ENCODE measurements at places on chromosomes 2 and 18.

DNA sequence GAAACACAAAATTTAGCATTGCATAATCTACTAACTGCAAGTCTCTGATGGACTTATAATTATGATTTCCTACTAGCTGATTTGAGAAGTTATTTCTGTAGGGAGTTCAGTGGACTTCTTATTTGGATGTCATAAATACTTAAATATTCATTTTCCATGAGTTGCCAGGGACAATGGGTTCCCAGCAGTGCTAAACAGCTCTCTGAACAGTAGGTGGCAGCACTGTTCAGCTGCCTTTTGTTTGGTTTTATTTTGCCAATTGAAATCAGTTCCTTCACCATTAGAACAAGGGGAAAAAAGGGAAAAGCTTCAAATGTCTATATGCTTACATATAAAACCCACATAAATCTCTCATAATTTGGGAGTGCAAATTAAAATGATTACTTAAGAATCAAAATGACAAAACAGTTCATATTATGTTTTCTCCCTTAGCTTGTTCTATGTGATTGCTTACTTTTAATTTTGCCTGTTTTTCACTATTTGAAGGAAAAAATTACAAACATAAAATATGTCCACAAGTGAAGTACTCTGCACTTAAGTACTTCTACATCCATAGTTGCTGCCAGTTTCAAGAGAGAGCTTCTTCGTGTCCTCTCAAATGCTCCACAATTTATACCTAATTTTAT is 898.9 kb downstream of the CPS1 start:
- DNase-seq: no peak

DNA sequence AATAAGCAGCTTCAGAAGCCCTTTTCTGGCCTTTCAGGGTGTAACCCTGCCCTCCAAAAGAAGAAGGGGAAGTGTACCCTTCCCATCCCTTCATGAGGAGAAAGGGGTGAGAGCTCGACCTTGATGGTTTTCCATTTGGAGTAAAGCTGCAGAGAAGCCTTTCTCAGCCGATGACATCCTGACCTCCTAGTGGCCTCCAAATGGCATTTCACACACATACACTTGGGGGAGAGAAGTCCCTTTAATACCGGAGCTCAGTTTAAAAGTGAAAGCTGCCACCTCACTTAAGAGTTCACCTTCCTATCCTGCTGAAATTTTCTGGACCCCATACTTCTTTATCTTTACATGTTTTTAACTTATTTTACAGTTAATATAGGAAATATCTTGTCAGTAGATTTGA is 716.7 kb downstream of the DCDC2C start:
- no peak for DNase-seq

- no peak for DNase-seq
Observed at GRCh38 chr2:17877811-17878280, 621 bp upstream of the KCNS3 start.

- DNase-seq: no peak
Observed at GRCh38 chr2:216221811-216222210, 112.7 kb downstream of the XRCC5 start.

DNA sequence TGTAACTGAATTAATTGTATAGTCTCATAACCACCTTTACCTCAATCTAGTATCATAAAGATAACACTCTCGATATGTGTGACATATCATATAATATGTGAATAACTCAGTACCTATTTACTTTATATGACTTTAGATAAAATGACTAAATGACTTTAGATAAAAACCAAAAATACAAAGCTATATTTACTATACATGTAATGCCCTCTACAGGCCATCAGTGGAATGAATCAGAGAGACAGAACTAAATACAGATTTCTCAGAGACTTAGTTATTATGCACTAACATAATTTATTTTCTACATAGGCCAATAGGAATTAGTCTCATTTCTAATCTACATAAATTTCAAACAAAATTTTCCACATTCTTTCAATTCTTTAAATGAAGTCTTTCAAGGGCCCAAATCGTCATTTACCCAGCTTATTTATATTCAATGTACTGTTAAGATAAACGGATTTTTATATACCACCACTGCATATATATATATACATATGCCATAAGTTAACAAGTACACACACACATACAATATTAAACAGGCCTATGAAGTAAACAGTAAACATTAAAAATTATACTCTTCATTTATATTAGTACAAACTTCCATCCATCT is 219.9 kb downstream of the EXOC6B start:
- DNase-seq: no peak

DNA sequence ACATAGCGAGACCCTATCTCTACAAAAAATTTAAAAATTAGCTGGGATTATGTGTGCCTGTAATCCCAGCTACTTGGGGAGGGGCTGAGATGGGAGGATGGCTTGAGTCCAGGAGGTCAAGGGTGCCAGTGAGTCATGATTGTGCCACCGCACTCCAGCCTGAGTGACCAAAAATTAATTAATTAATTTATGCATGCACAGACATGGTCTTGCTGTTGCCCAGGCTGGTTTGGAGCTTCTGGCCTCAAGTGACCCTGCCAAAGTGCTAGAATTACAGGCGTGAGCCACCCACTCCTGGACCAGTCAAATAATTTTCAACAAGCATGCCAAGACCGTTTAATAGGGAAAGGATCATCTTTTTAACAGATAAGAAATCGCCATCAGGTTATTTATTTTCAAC is 57.7 kb upstream of the TFCP2L1 start:
- no peak for DNase-seq

DNA sequence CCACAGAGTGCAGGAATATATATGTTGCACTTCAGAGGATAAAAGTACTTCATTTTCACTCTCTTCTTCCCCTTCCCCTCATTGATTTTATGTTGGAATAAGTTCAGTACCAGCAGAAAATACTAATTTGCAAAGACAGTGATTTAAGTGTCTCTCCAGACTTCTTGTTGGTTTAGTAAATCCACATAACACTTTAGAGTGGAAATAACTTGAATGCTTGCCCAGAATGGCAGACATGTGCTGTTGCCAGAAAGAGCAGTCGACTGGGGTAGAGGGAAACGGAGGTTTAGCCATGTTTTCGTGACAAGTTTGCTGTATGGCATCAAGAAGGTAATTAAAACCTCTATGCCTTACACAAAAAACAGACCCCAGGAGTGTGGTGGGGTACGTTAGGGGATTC is 246.0 kb upstream of the CXCR4 start:
- no peak for DNase-seq

DNA sequence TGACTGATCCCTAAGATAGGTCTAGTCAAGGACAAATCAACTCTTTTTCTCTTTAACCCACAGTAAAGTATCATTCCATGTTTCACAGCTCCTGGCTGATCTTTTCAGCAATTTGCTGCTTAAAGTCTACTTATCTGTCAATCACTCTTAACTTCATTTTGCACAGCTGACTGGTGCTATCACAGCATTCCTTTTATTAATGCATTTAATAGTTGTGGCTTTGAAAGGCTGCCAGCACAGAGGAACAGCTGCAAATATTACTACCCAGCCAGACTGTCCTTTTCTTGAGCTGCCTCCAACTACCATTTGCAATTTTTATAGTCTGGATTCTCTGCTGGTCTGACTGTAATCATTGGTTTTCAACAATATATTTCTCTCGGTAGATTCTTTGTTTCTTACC is 303.5 kb downstream of the STK39 start:
- DNase-seq: no peak

GRCh38 chr2:152099367-152100050 is 665 bp upstream of the CACNB4 start:
- DNase-seq: no peak

DNA sequence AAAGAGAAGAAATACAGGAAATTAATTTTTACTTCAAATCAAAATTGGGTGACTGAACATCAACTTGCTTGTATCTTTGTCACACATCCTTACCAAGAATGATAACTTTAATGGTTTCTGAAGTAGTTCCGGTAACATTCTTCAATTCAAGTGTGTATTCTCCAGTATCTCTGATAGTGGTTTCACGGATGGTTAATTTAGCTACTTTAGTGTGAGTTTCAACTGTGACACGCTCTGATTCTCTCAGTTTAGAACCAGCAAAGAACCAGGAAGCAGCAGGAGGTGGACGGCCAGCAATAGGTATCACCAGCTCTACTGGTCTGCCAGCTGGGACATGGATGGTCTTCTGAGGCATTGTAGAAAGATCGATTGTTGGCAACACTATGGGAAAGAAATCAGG is 62.3 kb downstream of the PLEKHA3 start:
- no peak for DNase-seq

DNA sequence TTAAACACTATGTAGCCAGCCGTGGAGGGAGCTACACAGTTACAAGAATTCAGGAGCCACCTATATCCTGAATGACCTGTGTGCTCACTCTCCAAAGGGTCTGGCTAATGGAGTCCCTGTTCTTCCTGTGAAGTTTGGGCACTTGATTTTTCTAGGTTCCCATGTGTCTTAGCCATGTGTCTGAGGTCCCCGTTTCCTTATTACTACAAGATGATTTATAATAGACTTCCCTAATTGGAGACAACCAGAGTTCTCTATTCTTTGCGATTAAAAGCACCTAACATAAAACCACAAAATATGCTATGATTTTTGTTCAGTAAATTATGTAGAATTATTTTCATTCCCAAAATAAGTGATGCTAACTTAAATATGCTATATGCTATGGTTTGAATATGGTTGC is 83.4 kb downstream of the PDK1 start:
- no peak for DNase-seq

DNA sequence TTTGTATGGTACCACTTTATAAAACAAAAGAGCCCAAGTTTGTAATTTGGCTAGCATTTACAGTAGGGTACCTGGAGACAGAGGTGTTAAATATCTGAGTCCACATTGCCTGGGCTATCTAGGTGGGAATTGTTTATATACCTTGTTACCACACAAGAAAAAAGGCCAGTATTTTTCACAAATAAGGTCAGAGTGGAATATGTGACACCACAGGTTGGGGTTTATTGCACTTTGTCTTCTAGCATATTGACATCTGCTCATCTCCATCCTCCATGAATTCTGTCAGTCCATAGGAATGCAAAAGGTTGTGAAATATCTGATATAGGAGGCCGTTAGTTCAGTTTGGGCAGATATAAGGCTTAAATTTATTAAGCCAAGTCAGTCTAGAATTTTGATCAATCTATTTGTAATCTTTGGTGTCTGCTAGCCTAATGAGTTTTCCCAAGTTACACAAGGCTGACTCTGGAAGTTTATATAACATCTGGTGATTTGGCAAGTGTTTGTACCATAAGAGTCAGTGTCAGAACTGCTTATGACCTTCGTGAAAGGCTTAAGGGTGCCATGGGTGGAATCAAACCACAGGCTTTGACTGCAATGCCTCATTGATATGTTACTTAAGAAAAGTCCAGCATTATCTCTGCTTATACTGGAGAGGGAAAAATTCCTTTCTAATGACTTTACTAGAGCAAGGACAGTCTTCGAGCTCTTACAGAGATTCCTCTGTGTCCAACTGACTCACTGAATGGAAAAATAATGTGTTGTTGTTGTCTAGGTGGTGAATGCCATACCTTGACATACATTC is 11.3 kb upstream of the DPP4 start:
- no peak for DNase-seq

GRCh38 chr2:223586261-223586660 is 15.9 kb downstream of the SCG2 start:
- no peak for DNase-seq

DNA sequence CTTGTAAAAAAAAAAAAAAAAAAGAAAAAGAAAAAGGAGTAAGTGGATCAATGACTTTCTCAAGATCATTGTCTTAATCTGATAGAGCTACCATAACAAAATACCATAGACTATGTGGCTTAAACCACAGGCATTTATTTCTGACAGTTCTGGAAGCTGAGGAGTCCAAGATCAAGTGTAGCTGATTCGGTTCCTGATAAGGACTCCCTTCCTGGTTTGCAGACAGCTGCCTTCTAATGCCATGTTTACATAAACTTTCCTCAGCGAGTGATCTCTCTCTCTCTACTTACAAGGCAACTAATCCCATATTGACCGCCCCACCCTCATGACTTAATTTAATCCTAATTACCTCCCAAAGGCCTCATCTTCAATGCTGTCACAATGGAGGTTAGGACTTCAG is 36.5 kb upstream of the SIX2 start:
- DNase-seq: no peak

DNA sequence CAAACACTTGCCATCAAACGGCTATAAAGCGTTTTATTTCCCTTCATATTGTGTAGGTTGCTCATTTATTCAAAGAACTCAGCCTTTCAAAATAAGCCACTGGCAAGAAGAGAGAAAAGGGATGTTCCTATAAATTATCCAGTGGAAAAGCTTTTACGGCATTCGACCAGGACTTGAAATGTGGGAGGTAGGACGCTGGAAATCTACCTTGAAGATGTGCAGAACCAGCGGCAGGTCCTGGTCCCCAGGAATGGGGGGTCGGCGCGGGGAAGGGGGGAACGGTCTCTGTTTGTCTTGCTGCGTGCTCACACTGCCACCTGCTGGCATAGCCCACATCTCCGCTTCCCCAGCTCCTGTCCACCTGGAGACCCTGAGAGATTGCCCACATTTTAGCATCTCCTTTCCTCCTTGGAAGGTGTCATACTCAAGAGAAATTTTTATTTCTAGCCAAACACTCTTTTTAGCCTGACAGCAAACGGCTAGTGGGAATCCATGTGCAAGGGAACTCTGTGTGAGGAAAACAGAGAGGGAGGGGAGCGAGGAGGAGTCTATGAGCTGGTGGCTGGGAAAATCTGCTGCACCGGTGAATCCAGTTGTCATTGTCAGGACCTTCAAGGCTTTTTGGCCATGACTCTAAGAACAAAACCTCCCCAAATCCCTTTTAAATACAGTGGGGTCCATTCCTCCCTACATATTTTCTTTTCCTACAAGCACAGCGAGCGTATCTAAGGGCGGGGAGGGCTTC is 349.0 kb upstream of the PKDCC start:
- no peak for DNase-seq

- DNase-seq: no peak
Observed at GRCh38 chr2:200470230-200470629, 39.6 kb downstream of the KCTD18 start.

- DNase-seq: no peak
Observed at GRCh38 chr18:12766986-12767433, 64.2 kb downstream of the PSMG2 start.

DNA sequence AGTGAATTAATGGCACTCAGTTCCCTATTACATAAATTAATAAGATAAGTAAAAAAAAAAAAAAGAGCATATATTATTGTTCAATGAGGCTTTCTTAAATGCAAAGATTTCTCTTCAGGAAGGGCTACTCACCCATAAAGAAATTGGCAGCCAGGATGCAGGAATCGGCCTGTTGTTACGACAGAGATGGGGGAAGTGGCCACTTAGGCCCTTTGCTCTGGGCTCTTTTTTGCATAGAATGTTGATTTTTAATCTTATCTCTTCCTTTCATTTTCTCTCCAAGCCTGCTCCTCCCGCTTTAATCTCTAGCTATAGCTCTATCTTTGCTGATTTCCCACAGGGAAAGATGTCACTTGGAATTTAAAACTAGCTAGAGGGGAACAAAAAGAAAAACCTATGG is 391.8 kb upstream of the CRIM1 start:
- DNase-seq: no peak

- DNase-seq: no peak
Observed at GRCh38 chr18:40152859-40153258, 1802.2 kb upstream of the PIK3C3 start.

DNA sequence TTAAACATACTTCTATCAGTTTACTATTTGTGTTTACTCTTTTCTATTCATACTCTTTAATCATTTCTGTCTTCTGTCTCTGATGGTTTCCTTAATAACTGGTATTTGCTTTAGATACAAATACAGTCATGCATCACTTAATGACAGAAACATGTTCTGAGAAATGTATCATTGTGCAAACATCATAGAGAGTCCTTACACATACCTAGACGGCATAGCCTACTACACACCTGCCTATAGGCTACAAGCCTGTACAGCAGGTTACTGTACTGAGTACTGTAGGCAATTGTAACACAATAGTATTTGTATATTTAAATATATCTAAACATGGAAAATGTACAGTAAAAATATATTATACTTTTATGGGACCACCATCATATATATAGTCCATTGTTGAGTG is 36.3 kb downstream of the VSNL1 start:
- DNase-seq: no peak
